GM12878 (cell line): ENCODE measurements at places on chromosomes 12 and 14.

DNA sequence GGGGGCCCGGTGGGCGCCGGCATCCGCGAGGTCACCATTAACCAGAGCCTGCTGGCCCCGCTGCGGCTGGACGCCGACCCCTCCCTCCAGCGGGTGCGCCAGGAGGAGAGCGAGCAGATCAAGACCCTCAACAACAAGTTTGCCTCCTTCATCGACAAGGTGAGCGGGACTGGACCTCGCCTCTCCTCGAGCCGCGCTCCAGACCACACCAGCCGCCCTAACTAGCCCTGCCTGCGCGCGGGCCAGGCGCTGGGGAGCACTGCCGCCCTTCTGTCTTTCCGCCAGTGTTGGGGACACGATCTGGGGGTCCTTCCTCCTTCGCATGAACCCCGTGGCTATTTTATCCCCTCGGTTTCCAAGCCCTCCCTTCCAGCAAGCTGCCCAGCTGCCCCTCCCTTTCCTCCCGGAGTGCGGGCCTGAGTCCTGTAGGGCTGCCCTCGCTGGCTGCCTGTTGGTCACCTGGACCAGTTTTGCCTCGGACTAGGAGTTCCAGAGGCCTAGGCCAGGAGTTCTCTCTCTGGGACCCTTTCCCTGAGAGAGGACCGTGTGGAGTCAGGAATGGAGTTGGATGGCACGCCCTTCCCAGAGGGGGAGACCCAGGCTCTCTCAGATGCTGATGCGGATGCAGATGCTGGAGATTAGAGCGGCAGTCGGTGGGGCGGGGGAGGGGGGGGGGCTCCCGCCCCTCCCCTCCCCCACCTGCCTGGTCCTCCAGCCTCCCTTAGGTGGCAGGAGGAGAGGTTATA, 592 bp downstream of the KRT7 start:
- DNase-seq: no peak

DNA sequence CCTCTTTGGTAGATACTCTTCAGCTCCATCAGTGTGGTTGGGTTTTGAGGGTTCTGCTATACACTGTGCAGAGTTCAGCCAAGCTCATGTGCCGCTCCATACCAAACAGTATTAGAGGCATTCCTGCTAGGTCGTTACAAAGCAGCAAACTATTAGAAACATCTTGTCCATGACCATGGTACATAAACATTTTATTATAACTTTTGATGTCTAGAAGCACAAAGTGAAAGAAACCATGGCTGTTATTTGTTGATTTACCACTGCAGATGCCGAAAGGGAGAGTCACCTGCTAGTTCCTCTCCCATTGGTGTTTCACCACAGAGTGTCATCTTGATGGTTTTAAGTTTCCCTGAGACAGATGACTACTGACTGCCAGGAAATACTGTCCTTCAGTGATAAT, 242.0 kb downstream of the ADAMTS20 start:
- DNase-seq: no peak

- DNase-seq: no peak
These were observed 695.9 kb downstream of the TMEM121 start for GRCh38 chr14:106222311-106222710.

DNA sequence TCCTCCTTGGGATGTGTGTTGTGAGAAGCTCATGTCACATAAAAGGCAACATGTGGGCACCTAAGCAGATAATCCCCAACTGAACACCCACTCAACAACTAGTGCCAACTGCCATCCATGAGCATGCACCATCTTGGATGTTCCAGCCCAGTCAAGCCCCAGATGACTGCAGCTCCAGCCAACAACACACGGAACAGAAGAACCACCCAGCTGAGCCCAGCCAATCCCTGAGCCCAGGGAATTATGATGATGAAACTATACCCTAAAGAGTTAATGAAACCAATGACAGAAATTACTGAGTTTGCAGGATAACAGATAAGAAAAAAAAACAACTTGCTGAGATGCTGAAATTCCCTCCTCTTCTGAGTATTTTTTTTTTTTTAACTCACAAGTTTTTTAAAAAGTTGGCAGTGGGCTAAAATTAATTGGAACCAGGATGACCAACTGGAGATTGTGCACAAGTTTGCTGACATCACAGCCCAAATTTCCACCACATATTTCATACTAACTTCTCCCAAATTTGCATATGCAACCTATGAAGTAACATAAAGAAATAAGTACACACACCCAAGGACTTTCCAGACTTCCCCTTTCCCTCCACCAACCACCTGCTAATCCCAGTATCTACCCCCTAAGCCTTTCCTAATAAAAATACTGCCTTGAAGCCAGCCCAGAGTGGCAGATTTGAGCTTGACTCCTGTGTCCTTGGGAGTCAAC, 124.5 kb downstream of the KSR2 start:
- DNase-seq: no peak

GRCh38 chr12:41932470-41932991, 212.1 kb downstream of the GXYLT1 start:
- no peak for DNase-seq

DNA sequence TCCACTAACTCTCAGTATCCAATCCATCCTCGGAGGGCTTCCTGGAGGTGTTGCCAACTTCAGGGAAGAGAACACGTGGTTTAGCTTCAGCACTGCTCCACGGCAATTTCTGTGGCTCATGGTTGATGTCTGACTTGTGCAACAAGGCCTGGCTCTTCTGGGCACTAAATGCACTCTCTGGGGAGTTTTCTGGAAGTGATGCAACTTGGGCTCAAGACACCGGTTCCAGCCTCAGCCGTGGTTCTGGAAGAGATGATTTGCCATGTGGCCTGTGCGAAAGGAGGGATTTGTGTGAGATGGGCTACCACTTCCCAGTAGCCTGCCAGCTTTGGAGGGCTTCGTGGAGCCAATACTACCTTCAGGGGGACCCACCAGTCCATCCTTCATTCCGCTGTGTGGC, 118.6 kb upstream of the RTL1 start:
- no peak for DNase-seq

- DNase-seq: no peak
These were observed 13.8 kb downstream of the NGDN start for GRCh38 chr14:23483236-23483854.

GRCh38 chr12:132218527-132218875, 74.2 kb downstream of the NOC4L start:
- DNase-seq: no peak

DNA sequence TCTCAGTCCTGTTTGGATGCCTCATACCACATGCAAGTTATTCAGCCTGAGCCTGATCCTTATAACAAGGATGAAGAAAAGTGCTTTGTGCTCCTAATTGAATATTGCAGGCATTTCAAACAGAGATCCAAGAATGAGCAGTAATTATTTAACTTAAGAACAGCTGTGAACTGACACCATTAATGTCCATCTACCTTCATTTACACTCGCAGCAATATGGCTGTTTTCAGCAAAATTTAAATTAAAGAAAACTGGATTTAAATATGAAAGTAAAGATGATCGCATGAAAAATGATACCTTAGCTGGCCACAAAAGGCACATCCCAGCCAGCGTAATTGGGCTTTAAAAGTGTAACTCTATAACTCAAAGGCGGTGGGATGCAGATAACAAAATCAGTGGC, 466.3 kb downstream of the GALC start:
- DNase-seq: no peak

DNA sequence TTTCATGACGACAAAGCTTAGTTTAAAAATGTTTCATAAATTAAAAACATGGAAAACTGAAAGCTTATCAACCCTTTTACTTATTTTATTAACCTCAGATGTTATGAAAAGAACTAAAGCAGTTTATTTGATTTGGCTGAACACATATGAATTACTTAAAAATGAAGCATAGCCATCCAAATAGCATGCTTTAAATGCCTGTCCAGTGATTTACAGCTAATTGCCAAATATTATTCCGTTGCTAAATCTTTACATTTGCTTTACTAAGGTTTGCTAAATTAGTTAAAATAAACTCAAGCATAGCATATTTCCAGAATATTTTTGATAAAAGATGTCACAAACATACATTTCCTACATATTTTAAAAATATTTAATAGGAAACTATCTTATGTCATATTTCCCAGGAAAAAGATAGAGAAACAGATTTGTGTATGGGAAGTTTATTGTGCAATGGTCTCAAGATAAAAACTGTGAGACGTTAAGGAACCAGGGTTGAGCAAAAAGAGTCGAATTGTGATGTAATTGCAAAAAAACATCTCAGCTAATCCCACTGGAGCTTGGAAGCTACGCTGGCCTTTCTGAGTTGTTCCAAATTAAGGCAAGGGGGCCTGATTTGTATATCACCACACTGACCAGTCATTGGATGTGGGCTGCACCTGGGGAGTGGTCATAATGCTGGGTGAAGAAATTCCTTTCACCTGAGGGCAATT, 25.8 kb downstream of the GPR135 start:
- no peak for DNase-seq

DNA sequence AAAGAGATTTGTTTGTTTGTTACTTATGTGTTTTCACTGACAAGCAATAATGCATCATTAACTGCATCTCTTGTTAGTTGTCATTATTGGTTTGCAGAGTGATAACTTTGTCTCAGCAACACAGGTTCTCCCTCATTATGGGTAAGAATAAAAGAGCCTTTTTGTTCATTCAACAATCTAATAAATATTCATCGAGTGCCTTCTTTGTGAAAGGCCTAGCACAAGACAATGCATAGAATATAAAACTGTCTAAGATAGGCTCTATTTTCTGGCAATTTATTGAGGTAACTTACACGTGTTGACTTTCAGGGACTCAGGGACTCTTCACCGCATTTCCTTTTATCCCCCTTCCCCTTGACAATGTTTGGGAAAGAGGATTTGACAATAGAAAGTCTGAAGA, 95.5 kb upstream of the KRR1 start:
- no peak for DNase-seq

DNA sequence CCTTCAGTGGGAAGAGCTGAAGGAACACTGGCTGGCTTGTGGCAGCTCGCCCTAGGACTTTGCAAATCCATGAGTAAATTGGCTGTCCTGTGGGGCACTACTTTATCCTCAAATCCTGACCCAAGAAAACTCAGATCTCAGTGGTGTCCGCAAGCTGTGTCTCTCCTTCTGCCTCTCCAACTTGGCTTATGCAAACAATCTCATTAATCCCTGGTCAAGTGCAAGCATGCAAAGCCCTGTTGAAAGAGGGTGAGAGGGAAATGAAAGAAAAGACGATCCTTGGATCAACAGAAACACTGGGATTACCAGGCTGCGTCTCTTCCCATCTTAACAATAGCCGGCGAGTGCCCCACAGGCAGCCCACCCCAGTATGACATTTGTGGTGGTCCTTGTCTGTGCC, 901.6 kb downstream of the BCL11B start:
- DNase-seq: no peak
